ENCODE measurements at places on chromosomes 16 and 17. TPM values are rescaled to one million over a fixed set of nuclear protein-coding genes. Genes with fewer than 3 reads are reported as not detected.

GDPD3 gene
- 17.1 TPM for total RNA-seq

GRAP gene
- total RNA-seq, result 6.2 TPM

ACSM2A gene
- not detected for total RNA-seq

CES1 gene
- total RNA-seq, result 45.2 TPM

MYH13 gene
- not detected for total RNA-seq

CDH11 gene
- total RNA-seq, result 238 TPM

GNG13 gene
- not detected for total RNA-seq

SCNN1B gene
- 2.3 TPM for total RNA-seq

COG1 gene
- total RNA-seq, result 49.8 TPM

DNA sequence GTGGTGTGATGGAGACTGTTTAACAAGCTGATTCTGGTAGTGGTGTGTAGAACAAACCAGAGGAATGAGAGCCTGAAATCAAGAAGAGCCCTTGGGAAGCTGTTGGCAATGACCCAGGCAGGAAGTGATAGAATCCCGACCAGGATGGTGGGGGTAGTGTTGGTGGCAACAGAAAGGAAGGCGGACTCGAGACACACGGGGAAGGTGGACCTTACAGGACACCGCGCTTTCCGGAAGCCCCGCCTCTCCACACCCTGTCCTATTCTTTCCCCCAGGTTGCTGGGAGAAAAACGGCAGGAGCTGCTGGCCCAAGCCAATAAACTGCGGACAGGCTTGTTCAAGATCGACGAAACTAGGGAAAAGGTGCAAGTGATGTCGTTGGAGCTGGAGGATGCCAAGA, 30.0 kb upstream of the KDM6B start:
- DNase-seq, result no peak

GRCh38 chr17:45936610-45937009, 42.3 kb downstream of the MAPT start:
- DNase-seq, result no peak

DNA sequence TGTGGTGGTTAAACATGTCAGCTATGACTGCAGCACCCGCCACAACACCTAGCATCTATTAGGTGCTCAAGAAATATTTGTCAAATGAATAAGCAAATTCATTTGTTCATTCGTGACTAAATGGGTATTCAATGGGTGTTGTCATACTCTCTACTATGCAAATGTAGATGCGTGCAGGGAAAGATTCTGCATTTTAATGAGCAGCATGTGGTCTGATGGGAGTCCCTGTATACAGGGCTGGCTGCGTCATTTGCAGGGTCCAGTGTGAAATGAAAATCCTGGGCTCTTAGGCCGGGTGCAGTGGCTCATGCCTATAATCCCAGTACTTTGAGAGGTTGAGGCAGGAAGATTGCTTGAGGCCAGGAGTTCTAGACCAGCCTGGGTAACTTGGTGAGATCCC, 97.5 kb downstream of the CACNG3 start:
- DNase-seq, result no peak

GRCh38 chr17:55237841-55238178, 26.9 kb upstream of the HLF start:
- no peak for DNase-seq

- peak; percentile 77 for DNase-seq
These were observed at the start of the genes KCTD19 and LRRC36 for GRCh38 chr16:67326472-67327309. KCTD19 (minus strand) TSS chr16:67326741; CDS start chr16:67326707, 34 bp downstream. LRRC36 (plus strand) TSS chr16:67326815; CDS start chr16:67326863, 48 bp downstream.

DNA sequence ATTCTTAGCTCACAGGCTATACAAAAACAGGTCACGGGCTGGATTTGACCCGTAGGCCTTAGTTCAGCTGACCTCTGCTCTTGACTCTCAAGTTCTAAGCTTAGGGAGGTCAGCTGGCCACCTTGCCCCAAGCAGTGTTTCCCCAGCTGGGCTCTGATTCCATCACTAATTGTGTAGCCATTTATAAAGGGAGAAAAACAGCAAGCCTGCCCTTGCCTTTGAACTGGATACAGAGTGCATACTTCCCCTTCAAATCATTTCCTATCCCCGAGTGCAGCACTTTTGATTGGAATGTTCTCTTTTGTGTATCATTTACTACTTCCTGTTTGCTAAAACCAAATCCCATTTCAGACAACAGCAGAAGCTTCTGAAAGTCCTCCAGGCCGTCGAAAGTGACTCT, 153.6 kb downstream of the KATNIP start:
- peak; percentile 45 for DNase-seq

- DNase-seq, result no peak
These were observed 316.3 kb downstream of the SEC14L1 start for GRCh38 chr17:77456951-77457548.

DNA sequence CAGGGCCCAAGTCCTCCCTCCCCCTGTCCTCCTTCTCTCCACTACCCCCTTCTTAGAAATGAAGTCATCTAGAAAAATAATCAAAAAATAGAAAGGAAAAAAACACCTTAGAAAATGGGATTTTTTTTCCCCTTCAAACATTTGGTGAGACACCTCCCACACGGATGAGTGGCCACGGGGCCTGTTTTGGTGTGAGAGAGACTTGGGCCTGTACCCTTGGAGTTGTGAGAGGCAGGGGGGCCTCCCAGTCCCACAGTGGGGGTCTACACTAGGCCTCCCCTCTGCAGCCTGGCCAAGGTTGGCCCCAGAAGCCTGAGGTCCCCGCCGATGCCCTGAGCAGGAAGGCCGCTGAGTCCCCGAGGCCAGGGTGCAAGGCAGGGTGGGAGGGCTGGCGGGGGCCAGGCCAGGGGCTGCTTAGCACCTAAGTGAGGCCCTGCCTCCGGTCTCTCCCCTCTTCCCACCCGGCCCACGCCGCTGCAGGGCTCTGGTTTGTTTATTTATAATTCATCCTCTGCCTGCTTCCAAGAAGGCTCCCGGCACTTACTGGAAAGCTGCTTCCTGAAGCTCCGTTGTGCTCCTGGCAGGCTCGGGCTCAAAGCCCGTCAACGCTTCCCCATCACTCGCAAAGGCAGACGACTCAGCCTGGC, 26.4 kb downstream of the NPTX1 start:
- DNase-seq, result no peak

GRCh38 chr17:50359005-50359699, 13.2 kb downstream of the XYLT2 start:
- DNase-seq, result peak; percentile 25

DNA sequence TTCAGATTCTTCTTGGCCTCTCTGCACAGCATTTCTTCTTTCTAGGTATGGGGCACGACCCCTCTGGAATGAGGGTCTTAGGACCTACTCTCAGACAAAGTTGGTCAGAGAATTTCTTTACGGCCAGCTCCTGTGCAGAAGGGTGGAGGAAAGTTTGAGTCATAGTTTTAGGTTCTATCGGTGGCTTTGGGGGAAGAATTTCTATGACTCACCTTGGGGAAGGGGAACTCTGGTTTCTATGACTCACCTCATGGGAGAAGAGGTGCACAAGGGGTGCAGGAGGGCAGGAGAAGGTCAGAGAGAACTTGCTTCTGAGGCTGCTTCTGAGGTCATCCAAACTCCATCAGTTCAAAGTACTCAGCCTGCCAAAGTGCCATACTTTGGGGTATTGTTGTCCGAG, 2.5 kb upstream of the ABCC12 start:
- DNase-seq, result no peak

DNA sequence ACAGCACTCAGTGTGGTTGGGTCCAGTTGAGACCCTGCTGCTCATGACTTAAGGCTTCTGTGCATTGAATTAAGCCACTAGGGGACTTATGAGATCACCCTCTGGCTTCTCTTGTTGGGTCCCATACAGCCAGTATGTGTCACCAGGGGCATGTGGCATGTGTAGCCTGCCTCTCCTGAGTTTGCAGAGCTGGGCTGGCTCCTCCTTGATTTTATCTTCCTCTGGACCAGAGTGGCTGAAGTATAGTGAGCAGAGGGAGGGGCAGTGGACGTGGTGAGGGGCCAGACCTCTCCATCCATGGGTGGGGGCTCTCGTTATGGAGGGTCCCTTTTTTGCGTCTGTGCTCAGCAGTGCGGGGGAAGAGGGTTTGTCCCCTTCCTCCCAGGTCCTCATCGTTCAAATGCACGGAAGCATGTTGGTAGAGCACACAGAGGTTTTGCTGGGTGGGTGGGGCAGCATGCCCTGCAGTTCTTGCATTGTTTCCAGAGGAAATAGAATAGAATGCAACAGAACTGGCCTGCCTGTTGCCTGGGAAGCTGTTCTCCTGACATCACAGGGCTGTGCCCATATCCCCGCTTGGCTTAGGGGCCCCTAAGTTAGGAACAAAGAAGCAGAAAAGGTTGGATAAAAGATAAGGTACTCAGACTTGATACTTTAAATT, 77.4 kb downstream of the SPECC1 start:
- DNase-seq, result no peak

GRCh38 chr16:7026639-7027038, 306.0 kb upstream of the RBFOX1 start:
- DNase-seq, result no peak

- no peak for DNase-seq
These were observed 85.6 kb upstream of the NOL11 start for GRCh38 chr17:67632141-67632540.

DNA sequence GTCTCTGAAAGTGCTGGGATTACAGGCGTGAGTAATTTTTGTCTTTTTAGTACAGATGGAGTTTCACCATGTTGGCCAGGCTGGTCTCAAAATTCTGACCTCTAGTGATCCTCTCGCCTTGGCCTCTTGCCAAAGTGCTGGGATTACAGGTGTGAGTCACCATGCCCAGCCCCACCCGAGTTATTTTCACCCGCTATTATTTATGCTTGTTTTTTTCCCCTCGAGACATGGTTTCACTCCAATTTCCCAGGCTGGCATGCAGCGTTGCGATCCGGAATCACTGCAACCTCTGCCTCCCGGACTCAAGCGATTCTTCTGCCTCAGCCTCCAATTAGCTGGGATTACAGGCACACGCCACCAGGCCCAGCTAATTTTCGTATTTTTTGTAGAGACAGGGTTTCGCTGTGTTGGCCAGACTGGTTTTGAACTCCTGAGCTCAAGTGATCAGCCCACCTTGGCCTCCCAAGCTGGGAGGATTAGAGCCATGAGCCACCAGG, 9.2 kb downstream of the RPL23 start:
- DNase-seq, result no peak

DNA sequence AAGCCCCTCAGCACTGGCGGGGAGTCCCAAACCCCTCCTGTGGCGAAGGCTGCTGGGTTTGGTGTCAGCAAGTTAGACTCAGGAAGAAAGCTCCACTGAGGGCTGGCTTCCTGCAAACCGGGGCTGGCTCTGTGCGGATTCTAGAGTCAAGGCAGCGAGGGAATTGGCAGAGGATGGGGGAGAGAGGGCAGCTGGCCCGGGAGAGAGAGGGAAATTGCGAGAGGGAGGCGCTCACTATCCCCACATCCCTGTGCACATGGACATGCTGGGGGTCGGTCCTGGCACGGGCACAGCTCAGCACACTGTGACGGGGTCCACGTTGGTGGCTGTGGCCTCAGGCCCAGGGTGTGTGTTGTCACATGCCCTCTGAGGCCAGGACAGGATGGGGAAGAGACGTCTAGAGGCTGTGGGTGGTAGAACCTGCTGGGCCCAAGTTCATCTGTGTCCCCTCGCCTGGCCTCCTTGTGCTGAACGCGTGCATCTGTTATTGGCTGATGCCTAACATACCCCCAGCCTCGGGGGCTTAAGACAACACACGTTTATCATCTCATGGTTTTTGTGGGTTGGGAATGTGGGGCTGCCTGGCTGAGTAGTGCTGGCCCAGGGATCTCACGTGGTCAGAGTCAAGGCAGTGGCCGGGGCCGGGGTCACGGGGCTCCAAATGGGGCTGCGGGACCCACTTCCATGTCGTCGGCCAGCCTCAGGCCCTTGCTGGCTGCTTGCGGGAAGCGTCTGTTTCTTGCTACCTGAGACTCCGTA, 16.7 kb upstream of the JPH3 start:
- no peak for DNase-seq

GRCh38 chr16:69935740-69936139, 15.4 kb upstream of the CLEC18A start:
- peak; percentile 27 for DNase-seq

GRCh38 chr17:69402052-69402451, 12.4 kb upstream of the MAP2K6 start:
- DNase-seq, result no peak

DNA sequence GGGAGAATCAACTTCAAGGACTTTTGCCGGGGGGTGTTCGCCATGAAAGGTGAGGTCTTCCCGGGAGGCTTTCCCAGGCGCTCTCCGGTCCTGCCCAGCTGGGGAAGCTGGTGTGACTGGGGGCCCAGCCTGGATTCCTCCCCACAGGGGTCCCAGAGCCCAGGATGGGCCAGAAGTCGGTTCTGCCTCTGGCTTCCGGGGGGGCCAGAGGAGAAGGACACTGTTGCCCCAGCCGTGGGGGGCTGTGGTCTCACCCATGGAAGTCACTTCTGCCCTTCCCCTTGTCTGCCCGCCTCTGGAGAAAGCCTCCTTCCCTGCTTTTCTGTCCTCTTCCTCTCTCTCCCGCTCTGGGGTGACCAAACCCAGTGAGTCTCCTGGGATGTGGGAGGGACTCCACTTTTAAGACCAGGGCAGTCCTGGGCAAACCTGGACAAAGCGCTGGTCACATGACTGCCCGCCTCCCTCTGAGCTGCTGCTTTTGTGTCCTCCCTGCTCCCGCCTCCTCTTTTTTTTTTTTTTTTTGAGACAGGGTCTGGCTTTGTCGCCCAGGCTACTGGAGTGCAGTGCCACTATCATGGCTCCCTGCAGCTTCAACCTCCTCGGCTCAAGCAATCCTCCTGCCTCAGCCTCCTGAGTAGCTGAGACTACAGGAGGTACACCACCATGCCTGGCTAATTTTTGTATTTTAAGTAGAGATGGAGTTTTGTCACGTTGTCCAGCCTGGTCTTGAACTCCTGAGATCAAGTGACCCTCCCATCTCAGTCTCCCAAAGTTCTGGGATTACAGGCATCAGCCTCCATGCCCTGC, 40.6 kb downstream of the RAB11FIP4 start:
- DNase-seq, result no peak

DNA sequence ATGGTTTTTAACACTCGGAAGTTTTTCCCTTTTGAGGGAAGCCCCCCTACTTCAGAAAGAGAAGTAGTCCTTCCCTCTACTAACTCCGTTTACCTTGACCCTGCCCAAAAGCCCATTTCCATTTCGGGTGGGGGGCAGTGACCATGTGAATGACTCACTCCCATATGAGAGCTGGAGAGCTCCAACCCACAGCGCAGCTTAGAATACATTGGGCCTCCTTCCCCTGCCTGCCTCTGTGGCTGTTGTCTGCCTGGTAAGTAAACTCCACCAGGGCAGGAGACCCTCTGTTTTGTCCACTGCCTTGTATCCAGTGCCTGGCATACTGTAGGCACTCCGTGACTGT, 985 bp downstream of the SGSM2 start:
- no peak for DNase-seq

- no peak for DNase-seq
These were observed 888 bp downstream of the PIGW start for GRCh38 chr17:36535669-36536081.

GRCh38 chr17:68343976-68344375, 52.7 kb downstream of the ARSG start:
- DNase-seq, result no peak

DNA sequence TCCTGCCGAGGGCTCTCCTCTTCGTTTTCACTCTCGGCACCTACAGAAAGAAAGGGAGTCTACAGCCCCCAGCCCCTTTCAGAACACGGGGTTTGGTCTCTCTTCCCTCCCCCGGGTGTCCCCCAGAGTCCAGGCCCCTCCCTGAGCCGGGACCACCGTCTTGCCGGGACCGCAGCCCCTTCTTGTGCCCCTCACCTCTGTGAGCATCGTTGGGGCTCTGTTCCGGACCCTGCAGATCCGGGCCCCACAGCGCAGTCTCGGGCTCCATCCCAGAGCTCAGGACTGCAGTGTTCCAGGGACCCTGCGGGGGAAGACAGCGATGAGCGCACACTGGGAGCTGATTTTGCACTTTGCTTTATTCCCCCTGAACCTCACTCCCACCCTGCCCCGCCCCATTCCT, 2.8 kb downstream of the ZNF629 start:
- no peak for DNase-seq

All from sciatic nerve (tissue), 2 donors.